CD8-positive, alpha-beta memory T cell (primary cell): ENCODE measurements at places on chromosomes 2 and 18.

DNA sequence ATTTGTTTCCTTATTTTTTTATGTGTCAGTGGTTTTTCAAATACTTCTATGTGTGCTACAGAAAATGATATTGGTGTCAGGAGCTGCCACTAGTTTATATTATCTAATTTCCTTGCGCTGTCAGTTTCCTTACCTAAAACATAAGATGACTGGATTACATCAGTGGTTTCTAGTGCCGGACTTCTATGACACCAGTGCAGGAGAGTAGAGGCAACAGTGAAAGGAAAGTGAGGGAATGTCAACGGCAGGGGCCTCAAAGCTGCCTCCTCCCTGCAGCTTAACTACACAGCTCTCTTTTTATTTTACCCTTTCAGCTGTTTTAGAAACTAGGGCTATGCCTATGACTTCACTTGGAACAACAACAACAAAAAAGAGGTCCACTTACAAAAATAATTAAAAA is 6.5 kb downstream of the ERBB4 start:
- no peak for DNase-seq

- no peak for DNase-seq
Observed at GRCh38 chr2:99338029-99338585, 918 bp downstream of the EIF5B start.

GRCh38 chr2:5969303-5969702 is 277.1 kb downstream of the SOX11 start:
- DNase-seq, result no peak

DNA sequence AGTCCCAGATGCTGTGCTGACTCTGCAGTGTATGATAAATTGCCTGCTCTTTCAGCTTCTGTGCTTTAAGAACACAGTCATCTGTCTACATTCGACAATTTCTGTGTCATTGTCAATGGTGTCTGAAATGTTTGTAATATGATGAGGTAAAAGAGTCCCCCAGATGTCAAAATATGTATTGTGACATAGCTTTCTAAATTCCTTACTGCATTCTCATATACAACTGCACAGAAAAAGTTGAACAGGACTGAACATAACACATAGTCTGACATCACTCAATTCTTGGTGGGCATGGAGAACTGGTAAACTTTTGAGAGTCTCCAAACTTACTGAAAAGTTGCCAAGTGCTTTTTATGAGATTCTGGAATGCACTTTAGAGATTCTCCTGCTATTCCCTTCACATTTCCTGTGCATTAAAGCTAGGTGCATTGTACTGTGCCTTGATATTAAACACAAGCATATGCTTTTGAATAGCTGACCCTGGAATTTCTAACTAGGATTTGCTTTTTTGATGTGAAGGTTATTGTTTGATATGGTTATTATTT is 48.1 kb upstream of the ARHGAP28 start:
- no peak for DNase-seq

DNA sequence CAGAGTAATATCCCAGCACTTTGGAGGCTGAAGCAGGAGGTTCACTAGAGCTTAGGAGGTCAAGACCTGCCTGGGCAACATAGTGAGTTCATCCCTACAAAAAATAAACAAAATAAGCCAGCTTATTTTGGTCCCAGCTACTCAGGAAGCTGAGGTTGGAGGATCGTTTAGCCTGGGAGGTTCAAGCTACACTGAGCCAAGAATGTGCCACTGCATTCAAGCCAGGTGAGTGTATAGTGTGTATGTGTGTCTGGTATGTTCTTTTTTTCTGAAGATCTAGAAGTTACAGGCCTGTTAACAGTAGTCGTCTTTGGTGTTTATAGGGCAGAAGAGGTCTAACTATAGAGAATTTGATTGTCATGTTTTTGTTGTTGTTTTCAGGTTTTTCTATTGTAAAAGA is 40.2 kb downstream of the ZC3H15 start:
- no peak for DNase-seq
